ENCODE measurements at places on chromosomes 16 and 17. TPM values are rescaled to one million over a fixed set of nuclear protein-coding genes. Genes with fewer than 3 reads are reported as not detected.

The KRT36 gene
- not detected for total RNA-seq

The KRT39 gene
- total RNA-seq = not detected

The ARHGDIG gene
- 3.4 TPM for total RNA-seq

The CACNG1 gene
- not detected for total RNA-seq

The WNT3 gene
- 14.1 TPM for total RNA-seq

The HIRIP3 gene
- total RNA-seq = 18.9 TPM

The SYT17 gene
- total RNA-seq = 6.8 TPM

The LGALS9B gene
- not detected for total RNA-seq

The VAT1L gene
- 22.2 TPM for total RNA-seq

DNA sequence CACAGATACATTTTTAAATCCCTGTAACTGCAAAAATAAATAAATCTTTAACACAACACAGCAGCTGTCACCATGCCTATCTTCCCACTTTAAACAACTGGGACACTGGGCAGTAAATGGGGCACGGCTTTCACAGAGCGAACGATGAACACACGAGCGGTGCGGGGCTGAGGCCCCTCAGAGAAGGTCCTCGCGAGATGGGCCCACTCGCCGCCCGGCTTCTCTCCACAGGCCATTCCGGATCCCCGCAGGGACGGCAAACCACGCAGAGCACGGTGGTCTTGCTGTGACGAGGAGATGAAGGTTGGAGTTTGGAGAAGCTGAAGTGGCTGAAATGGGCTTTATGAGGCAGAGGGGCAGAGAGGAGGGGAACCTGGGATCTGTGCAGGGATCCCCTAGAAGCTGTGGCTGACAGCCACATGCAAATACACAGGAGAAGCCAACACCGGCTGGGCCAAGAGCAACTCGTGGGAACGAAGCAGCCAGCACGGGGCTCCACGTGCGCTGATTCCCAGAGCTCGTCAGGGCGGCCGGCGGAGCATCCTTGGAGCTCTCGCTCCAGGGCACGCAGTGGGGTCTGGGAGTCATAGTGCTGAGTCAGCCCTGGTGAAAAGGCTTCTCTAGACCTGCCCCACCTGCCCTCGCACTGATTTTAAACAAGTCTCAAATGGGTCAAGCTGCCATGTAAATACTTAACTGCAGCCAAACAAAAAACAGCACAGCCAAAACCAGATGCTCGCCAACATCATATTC, 31.7 kb downstream of the CCDC57 start:
- DNase-seq = no peak

DNA sequence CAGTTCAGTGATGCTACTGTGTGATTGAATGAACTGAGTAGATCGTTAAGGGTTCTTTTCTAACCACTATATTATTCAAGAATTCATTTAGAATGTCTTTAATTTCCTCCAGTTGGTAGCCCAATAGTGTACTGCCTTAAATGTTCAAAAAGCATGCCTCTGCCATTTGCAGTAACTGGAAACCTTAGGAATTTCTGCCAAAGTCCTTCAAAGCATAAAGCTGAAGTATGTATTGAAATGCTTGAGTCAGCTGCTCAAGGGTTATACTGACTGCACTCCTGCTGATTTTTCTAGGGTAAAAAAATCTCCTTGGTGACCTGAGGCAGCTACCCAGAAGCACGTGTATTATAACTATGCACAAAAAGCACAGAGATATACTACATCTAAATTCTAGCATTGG, 56.5 kb downstream of the SNTB2 start:
- no peak for DNase-seq

- no peak for DNase-seq
These were observed 1.5 kb upstream of the LCAT start for GRCh38 chr16:67945392-67945933.

DNA sequence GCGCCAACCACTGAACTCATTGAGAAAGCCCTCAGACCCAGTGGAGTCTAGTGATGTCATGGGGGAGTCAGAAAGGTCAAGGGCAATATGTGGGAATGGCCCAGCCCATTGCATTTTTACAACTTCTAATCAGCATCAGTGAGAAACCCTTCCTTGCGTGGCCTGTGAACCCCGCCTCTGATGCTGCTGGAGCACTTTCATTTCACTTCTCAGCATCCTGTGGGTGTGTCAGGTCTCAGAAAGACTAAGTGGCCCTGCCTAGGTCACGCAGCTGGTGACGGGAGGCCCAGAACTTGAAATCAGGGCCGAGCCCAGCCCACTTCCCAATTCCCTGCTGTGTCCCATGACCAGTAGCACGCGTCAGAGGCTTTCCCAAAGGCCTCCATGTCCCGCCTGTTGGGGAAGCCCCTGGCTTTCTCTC, 6.1 kb downstream of the DNAI2 start:
- DNase-seq = no peak

- no peak for DNase-seq
These were observed 10.5 kb upstream of the METRNL start for GRCh38 chr17:83068641-83069570.

GRCh38 chr17:40552806-40553693, 12.2 kb downstream of the CCR7 start:
- DNase-seq = peak; percentile 8

- DNase-seq = no peak
These were observed 38.8 kb upstream of the HSBP1 start for GRCh38 chr16:83768986-83769385.

DNA sequence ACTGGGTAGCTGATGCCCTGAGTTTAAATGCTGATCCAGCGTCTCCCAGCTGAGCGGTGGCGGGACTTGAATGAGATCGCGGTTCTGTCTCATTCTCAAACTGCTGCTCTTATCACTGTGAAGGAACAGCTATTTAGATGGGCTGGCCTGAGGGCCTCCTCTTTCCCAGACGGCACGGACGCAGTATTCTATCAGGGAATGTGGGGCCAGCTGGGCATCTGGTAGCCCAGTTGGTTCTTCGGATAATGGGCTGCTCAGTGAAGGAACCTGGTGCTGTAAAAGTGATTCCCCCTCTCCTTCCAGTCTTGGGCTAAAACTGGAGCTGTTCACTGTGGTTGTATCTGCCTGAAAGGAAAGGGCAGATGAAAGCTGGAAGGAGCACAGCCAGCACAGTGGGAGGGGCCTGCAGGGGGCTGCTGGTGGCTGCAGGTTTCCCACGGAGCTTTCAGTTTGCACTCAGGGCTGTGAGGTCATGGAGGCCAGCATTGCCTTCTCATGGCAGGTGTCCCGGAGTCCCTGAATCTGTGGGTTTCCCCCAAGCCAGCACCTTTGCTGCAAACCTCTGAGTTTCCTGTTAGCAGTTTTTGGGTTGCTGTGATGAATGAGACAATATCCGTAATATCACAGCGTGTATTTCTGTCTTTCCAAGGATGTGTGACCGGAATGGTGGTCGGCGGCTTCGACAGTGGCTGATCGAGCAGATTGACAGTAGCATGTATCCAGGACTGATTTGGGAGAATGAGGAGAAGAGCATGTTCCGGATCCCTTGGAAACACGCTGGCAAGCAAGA, 3.6 kb downstream of the IRF8 start:
- no peak for DNase-seq

GRCh38 chr16:67562918-67563707, 787 bp downstream of the CTCF start:
- DNase-seq = peak; percentile 75

DNA sequence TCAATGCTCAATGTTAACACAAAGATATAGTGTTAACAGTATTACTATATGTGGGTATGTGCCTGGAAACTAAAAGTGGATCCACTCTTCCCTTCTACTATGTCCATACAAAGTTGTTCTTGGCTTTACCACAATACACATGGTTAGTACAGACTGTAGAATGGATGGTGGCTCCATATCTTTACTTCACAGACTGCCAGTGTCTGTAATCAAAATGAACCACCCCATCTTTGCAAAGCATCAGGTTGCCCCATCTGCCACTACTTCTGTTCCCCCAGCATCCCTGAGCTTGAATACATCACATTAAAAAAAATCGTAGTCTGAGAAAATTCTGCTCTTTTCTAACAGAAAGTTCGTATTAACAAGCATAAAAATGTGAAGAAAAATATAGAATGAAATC, 30.0 kb downstream of the USP32 start:
- DNase-seq = no peak

DNA sequence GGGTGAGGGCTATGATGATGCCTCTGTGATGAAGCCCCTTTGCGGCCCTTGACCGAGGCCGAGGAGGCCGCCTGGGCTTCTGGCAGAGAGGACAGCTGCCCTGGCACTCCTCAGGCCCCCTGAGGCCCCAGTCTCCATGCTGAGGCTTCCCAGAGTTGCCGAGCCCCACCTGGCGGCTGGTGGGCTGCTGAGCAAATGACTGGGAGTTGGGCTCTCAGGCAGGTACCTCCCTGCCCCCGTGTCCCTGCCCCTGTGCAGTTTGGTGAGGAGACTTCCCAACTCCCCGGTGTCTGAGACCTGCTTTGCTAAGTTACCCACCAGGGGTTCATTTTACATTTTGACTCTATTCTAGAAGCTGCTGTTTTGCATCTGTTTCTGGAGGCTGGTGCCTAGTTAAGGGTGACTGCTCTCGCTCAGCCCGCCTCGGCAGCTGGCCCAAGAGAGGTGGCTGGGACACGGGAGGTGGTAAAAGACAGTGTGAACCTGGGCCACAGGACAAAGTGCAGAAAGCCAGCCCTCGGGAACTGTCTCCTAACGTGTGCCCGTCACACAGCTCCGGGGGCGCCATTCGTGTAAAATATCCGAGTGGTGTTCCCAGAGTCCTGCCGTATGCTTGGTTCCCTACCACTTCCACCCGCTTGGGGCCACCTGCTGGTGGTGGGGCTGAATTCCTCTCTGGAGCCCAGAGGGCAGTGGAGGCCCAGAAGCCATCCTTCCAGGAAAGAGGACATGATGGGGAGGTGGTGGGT, 134.5 kb downstream of the RAB11FIP4 start:
- peak; percentile 48 for DNase-seq

GRCh38 chr16:4339909-4340308, 11.2 kb downstream of the PAM16 start:
- no peak for DNase-seq

DNA sequence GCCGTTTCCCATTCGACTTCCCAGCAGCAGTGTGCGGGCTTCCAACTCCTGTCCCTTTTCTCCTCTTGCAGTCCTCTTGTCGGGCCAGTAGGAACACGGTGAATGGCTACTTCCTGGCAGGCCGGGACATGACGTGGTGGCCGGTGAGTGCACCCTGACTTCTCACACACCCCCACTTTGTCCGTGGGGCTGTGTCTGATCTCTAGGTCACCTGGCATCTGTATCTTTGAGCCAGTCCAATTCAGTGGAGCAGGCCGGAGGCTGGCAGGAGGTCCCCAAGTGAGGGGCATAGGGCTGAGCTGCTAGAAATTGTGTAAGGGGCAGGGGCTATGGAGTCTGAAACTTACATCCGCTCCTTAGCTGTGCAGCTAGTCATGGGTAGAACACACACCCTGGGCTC, 6.6 kb downstream of the SLC5A10 start:
- DNase-seq = no peak

DNA sequence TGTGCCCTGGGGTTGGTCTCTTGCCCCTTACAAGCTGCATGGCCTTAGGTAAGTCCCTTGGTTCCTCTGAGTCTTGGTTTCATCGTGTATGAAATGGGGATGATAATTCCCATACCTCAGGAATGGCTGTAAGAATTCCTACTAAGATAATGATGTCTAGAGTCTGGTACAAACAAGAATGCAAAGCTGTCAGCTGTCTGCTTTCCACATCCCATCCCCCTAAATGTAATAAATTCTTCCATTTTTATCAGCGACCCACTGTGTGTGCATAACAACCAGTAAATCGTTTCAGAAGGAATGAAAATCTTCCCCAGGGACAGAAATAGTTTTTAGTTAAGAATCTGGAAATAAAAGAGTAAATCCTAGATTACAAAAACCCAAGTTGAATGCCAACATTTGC, 95.4 kb downstream of the CPPED1 start:
- no peak for DNase-seq

- DNase-seq = no peak
These were observed 6.6 kb downstream of the ENDOV start for GRCh38 chr17:80421381-80422090.

DNA sequence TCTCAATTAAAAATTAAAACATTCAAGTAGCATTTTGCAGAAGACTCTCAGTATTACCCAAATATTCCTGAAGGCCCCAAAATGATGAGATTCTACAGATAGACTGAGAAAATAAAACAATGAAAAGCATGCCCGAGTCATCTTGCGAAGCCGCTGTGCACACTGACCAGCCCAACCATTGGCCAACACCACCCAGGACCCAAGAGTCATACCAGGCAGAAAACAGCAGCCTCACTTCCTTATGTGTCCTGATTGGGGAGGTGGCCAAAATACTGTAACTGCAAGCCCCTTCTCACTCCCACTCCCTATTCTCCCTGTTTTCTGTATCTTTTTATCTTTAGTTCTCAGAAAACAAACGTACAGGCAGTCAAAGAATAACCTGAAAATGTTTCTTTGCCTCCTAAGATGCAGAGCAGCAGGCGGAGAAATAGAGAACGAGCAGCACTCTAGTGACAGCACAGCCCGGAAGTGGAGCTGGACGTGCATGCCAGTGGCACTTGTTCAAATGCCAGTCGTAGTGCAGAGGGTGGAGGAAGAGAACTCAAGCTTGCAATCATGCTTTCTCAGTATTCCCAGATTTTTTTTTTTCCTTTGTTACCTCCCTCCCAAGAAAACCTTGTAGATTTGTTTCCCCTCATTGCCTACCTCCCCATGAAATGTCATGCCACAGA, 182.3 kb upstream of the SOX9 start:
- no peak for DNase-seq

- DNase-seq = no peak
These were observed 19.0 kb upstream of the JPT2 start for GRCh38 chr16:1659031-1659430.

All from WTC11 (cell line).